HepG2 (cell line): ENCODE measurements at places on chromosomes 12 and 14. TPM values are rescaled to one million over a fixed set of nuclear protein-coding genes. Genes with fewer than 3 reads are reported as not detected.

Gene P3H3
- 7.9 and 20.5 TPM in 2 replicates for total RNA-seq

DNA sequence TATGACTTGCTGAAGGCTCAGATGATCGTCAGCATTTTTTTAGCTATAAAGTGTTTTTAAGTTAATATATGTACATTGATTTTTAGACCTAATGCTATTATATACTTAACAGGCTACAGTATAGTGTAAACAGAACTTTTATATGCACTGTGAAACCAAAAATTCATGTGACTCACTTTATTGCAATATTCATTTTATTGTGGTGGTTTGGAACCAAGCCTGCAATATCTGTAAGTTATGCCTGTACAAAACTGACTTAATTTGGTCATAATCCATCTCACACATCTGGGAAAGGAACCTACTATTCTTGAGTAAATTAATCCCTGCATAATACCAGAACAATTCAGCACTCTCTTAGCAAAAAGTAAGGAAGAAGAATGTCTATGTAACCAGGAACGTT lies 390.7 kb downstream of the SYT1 start:
- DNase-seq: no peak

Gene GRIN2B
- 0.03 and 0.13 TPM in 2 replicates for total RNA-seq

DNA sequence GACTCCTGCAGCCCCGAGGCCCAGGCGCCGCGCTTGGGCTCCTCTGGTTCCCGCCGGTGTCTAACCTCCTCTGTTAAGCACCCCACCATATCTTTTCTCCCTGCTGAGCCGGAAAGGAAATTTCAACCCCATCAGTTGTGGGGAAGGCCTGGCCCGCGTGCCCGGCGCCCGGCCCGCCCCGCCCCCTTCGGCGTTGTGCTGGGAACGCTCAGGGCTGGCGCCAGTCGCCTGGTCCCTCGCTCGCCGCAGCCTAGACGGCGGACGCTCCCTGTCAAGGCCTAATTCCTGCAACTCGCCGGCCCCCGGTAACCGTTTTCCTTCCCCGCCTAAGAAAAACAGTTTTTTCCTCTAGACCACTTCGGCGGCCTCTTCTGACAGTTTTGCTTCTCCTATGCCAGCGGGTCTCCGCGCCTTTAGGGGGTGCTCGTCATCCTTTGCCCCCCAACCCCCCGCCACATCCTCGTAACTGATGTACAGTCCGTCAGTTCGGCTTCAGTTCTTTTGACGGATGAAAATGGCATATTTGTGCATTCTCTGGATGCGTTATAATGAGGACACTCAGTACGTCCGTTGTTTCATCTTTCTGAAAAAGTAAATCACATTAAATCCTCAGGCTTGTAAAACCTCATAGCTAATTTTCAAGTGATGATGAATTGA lies 506 bp upstream of the NAP1L1 start:
- DNase-seq: no peak

DNA sequence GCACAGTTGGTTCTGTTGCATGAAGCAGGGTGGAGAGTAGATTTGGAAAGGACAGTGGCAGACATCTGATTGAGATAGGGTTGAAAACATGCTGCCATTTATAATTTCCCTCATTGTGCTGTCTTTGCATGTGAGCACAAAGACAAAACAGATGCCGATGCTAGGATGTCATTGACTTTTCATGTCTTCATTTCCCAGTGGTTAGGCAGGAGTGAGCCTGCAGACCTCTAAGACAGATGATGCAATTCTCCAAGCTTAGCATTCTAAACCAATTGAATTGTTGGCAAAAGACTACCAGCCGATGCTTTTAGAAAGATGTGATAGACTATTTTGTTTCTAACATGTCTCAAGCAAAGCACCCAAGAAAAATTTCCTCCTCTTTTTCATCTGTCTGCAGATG lies 37.1 kb upstream of the PELI2 start:
- no peak for DNase-seq
